ENCODE measurements at places on chromosomes 7 and 10.

- DNase-seq: no peak
Observed at GRCh38 chr10:132404169-132404880, 7.3 kb downstream of the PWWP2B start.

- DNase-seq: no peak
Observed at GRCh38 chr10:110425684-110426293, 71.9 kb upstream of the DUSP5 start.

DNA sequence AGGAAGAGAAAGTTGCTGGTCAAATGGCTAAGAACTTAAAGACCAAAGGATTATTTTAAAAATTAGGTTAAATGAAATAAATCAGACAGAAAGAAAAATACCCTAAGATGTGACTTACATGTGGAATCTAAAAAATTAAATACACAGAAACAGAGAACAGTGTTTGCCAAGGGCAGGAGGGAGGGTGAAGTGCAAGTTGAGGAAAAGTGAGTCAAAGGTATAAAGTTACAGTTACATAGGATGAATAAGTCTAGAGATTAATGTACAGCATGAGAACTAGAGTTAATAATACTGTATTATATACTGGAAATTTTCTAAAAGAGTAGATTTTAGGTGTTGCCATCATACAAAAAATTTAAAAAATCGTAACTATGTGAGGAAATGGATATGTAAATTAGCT is 146.3 kb downstream of the MDFIC start:
- DNase-seq: no peak

- DNase-seq: no peak
Observed at GRCh38 chr7:69989551-69989950, 391.3 kb downstream of the AUTS2 start.

GRCh38 chr7:80883154-80884025 is 35.5 kb downstream of the SEMA3C start:
- DNase-seq: no peak

- no peak for DNase-seq
Observed at GRCh38 chr10:96387161-96387560, 28.4 kb upstream of the OPALIN start.

GRCh38 chr10:110311357-110311949 is 6.7 kb upstream of the SMNDC1 start:
- no peak for DNase-seq

DNA sequence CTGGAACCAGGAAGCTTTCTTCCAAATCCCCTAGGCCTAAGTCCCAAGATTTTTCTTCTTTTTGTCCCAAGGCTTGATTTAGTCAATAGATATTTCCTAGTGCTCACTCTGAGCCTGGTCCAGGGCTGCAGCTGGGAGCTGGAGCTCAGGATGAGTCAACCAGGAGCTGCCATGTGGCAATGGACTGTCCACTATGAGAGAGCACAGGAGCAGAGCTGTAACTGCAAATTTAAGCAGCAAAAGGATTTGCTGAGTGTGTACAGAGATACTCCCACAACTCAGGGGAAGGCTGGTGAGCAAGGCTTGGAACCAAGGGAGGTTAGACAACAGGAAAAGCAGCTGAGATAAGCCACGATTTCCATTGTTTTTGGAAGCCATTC is 92.1 kb upstream of the CXCL12 start:
- no peak for DNase-seq

GRCh38 chr10:128713471-128713870 is 587.2 kb upstream of the MKI67 start:
- no peak for DNase-seq

GRCh38 chr7:50552921-50553320 is 12.3 kb downstream of the DDC start:
- no peak for DNase-seq

GRCh38 chr10:78755063-78755701 is 313.6 kb upstream of the ZMIZ1 start:
- DNase-seq: no peak

GRCh38 chr7:135717693-135718092 is 10.3 kb downstream of the SLC13A4 start:
- no peak for DNase-seq

DNA sequence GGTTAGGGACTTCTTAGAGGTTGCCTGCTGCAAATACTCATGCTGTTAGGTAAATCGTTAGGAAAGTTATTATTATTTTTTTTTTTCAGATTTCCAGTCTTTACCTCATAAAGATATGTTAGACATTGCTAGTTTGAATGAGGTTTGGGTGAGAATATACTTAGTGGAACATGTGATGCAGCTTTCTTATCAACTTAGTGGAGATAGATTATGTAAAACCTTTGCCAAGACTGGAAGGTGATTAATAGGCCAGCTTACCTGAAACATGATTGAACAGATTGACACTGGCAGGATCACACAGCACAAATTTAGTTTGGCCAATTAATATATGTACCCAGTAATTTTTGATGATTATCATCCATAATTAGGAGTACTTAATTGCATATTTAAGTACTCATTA is 32.3 kb downstream of the ADD3 start:
- DNase-seq: no peak

- DNase-seq: no peak
Observed at GRCh38 chr7:142992427-142992826, 30.3 kb upstream of the KEL start.

- DNase-seq: no peak
Observed at GRCh38 chr10:15238555-15239335, 70.3 kb upstream of the NMT2 start.

Data from central memory CD8-positive, alpha-beta T cell (primary cell).